ENCODE measurements at places on chromosomes 5 and 9.
A peak's percentile ranks its signal among the peaks of the same experiment; 100 is the strongest.

GRCh38 chr5:71771191-71771590 is 52.1 kb downstream of the CARTPT start:
- DNase-seq = no peak

GRCh38 chr5:82698026-82698425 is 379.2 kb downstream of the TMEM167A start:
- no peak for DNase-seq

DNA sequence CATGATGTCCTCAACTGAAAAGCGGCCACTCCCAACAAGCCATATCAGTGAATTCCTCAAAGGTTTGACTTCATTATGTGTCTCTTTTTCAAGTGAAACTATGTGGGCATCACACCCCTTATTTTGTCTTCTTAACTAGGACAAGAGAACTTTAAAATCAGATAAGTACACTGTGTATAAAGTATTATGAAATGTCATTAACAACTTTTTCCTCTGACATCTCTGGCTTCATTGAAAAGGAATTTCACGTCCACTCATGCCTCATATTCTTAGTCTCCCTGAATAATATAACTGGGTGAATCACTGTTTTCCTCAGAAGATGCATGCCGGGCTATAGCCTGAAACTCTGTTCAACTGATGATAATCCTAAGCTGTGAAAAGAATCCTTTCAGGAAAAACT is 415.8 kb downstream of the ACTL7B start:
- peak; percentile 86 for DNase-seq

- peak; percentile 33 for DNase-seq
Observed at GRCh38 chr5:100797861-100798260, 105.2 kb downstream of the ST8SIA4 start.

DNA sequence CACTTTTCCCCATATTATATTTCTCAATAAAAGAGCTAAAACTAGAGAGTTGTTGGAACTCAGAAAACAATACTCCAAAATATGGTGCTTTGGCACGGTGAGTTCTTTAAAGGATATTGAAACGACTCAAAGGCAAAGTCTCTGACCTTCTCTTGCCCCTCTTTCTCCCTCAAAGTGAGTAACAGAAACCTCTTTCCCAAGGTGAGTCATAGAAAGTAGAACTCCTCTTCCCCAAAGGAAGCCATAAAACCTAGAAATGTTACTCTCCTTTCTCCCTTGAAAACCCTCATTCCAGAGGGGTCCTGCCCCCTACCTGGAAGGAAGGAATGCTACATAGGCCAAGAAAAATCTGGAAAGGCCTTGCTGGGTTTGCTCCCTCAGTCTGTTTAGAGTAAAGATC is 47.5 kb downstream of the RAPGEF6 start:
- peak; percentile 26 for DNase-seq

DNA sequence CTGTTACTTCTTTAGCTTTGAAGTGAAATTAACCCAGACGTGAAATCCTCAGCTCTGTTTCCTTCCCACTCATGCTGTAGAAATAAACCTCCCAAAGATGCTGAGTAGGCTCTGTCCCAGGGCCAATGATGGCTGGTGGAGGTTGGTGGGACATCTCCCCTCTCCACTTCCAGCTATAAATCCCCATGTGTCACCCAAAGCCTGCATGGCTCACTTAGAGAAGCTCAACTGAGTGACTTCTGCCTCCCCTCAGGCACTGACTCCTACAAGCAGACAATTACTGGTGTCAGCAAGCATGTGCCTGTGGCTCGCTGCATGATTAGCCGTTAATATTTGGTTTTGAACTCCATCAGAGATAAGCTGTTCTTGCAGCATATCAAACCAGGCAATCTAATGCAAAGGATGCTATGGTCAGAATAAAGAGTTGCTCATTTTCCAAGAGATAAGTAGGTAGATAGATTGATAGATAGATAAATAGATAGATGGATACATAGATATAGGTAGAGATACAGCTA is 569.5 kb upstream of the WWC1 start:
- DNase-seq = no peak
